ENCODE measurements at places on chromosomes 12 and 14. TPM values are rescaled to one million over a fixed set of nuclear protein-coding genes. Genes with fewer than 3 reads are reported as not detected.

The LGR5 gene
- 1.4 TPM for total RNA-seq

DNA sequence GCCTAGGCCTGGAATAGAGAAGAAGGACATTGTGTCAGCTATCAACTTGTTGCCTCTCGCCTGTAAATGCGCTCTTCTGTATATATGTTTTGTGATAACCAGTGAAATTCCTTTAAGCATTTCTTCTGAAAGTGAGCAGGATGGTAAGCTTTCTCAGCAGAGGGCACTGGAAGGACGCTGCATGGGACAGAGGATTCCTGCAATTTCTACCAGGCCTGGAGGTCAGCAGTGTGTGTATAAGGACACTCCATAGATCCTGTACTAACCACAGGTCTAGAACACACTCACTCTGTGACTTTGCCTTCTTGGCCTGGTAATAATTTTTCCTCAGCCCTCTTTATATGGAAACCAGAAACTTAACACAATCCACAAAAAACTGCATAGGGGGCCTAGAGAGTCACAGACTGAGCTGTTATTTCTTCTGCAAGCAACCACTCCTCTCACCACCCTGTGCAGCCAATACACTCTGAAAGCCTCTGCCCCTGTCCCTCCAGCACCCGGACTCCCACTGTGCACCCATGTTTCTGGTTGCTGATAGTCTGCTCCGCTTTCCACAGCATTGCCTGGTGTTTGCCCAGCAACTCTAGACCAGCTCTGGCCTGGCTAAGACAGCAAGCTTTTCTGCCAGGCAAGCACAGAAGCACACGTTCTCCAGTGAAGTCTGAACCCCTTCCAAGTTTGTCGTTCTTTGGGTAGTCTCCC is 94.0 kb upstream of the RMST start:
- no peak overlapping the region for H3K4me3 ChIP-seq
- no peaks in the 10 kb centered on the region for H3K4me1 ChIP-seq
- no peak for DNase-seq
- H3K27me3 ChIP-seq = no peaks in the 10 kb centered on the region
- no peak overlapping the region for H3K27ac ChIP-seq

DNA sequence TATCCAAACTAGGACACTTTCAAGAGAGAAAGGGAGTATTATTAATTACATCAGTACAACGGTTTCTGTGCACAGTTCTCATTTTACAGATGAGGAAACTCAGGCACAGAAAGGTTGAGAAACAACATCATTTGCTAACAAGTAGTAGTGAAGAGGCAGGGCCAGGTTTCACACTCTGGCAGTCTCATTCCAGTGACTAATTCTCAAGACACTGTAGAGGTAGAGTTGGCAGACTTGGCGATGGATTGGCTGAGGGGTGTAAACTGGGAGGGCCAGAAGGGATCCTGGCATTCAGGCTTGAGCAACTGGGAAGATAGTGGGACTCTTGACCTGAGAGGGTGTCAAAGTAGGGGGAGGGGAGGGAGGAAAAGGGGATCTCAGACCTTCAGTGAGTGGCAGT is 73.8 kb upstream of the BDKRB2 start:
- no peak overlapping the region for H3K4me3 ChIP-seq
- H3K4me1 ChIP-seq = no peaks in the 10 kb centered on the region
- no peaks in the 10 kb centered on the region for H3K36me3 ChIP-seq
- no peak for DNase-seq

DNA sequence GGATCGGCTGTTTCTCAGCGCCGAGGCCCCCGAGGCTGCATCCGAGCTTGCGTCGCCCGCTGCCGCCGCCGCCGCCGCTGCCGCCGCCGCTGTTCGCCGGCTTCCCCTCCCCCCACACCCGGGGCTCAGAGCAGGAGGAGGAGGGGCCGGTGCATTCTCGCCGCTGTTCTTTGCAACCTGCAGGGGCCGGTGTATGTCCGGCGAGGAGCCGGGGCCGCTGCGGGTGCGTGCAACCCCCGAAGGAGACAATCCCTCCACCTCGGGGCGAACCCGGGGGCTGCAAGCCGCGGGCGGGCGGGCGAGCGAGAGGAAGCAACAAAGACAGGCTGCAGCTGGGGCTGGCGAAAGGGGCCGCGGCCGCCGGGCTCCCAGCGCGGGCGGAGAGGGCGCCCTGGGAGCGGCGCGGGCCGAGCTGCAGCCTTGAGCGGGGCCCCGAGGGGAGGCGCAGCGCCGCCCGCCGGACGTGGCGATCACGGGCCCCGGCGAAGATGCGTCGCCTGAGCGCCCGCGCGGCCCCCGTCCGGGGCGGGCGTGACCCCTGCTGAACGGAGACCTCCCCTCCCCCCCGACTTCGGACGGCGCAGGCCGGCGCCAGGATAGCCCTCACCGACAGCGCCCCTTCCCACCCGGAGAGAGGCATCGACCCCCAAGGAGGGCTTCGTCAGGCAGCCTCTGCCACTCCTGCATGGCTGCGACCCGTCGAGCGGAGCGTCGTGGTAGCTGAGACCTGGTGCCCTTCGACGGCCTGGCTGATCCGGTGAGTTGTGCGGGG is 702 bp downstream of the FAM222A start:
- H3K27me3 ChIP-seq = no peaks in the 10 kb centered on the region
- no peaks in the 10 kb centered on the region for H3K36me3 ChIP-seq
- DNase-seq = peak; percentile 88
- H3K4me1 ChIP-seq = peaks cover 33% of the 10 kb centered on the region
- peak overlapping the region; percentile 89 for H3K27ac ChIP-seq
